C1 segment of cervical spinal cord (tissue), 14 donors: ENCODE measurements at places on chromosomes 4 and X.

DNA sequence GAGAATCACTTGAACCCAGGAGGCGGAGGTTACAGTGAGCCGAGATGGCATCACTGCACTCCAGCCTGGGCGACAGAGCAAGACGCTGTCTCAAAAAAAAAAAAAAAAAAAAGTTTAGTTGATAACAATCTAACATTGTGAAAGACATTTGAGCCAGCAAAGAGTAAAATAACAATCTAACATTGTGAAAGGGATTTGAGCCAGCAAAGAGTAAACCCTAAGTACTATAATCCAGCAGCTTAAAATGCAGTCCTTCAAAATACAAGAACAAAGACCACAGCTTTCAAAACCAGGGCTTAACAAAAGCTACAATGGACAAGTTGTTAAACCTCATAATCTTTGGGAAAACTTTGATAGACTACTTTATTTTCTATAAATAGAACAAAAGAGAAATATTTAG lies 16.9 kb downstream of the MFAP3L start:
- DNase-seq = no peak

DNA sequence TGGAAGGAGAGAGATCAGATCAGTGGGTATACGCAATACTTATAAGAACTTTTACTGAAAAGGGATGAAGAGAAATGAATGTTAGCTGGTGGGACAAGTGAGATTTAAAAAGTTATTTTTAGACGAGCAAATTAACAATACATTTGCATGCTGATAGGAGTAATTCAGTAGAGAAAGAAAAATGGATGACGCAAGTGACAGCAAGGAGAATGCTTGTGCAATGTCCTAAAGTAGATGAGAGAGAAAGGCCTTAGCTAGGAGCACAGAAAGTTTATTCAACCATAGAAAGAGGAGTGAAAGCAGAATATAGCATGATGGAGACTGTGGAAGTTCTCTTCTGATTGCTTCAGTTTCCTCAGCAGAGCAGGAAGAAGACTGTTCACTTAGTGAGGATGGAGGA lies 45.8 kb downstream of the OSTC start:
- no peak for DNase-seq

GRCh38 chrX:16659321-16659720 lies 9.4 kb downstream of the S100G start:
- DNase-seq = no peak

- no peak for DNase-seq
Measured at GRCh38 chr4:41881981-41882624, 53.1 kb upstream of the TMEM33 start.

DNA sequence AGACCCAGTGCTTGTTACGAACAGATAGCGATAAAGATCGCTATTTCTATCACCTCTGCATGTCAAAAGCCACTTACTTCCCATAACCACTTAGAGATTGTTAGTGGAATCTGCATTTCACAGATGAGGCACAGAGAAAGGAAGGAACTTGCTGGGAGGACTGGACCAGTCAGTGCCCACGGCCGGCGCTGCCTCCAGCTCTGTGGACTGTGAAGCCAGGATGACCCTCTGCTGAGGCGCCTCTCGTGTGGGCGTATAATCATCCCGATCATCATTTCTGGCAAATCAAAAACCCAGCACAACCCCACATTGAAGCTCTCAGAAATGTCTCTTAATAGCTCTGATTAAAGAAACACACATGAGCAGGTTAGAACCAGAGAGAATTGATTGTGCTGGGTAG lies 61.5 kb upstream of the ADRA2C start:
- no peak for DNase-seq

- no peak for DNase-seq
Measured at GRCh38 chrX:120768254-120768653, 107.4 kb downstream of the CT47B1 start.

GRCh38 chrX:53321230-53321942 lies 40.0 kb upstream of the IQSEC2 start:
- no peak for DNase-seq
